ENCODE measurements at places on chromosomes 13 and 19.

DNA sequence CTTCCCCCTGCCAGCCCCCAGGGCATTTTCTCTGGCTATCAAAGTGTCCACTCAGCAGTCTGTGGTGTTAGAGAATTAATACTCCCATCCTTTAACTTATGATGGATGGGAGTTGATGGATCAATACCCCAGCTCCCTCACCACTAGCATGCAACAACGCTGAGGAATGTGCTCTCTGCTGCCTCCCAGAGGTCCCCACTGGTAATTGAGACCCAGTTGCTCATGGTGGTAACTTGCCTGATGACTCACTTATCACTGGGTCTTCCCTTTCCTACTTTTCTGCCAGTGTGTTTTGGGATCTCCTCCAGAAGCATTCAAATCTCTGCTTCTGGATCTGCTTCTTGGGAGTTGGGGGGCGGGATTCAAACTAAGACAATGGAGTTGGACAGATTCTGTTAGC, 20.3 kb upstream of the CACNA1A start:
- no peak for DNase-seq

- DNase-seq, result no peak
These were observed 20.7 kb downstream of the AKAP8 start for GRCh38 chr19:15358918-15359317.

GRCh38 chr13:35144166-35144890, 202.3 kb downstream of the NBEA start:
- DNase-seq, result no peak

- no peak for DNase-seq
These were observed 10.8 kb downstream of the RINL start for GRCh38 chr19:38867171-38867780.

- no peak for DNase-seq
These were observed 6.6 kb upstream of the CEACAM16 start for GRCh38 chr19:44692379-44692721.

DNA sequence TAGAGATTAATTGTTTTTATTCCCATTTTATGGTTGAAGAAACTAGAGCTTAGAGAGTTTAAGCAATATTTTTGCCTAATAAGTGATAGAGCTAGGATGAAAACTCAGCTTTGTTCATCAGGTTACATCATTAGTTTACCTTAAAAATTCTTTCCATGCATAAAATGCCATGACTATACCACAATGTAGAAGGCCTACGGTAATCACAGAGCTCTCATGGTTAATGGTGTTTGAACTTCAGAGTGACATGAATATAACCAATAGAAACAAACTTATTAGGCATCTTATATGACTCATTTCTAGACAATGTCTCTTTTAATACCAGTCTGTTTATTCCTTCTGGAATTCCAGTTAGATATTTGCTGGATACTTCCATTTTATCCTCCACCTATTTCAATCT, 78.5 kb downstream of the FGF9 start:
- no peak for DNase-seq

DNA sequence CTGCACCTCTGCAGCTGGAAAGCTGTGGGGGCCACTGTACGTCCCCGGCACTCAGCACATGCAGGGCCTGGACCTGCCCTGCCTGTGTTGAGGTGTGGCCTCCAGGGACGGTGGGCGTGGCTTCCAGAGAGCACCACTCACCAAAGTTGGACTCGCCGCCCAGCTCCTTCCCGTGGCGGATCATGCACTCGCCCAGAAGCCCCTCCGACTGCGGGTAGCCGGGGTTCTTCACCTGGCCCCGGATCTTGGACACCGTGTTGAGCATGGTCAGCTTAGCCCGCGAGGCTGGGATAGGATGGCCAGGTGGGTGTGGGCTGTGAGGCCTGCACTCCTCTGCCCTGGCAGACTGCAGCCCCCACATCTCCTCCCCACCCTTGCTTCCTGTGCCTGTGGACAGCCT, 22.0 kb downstream of the MPND start:
- DNase-seq, result no peak

DNA sequence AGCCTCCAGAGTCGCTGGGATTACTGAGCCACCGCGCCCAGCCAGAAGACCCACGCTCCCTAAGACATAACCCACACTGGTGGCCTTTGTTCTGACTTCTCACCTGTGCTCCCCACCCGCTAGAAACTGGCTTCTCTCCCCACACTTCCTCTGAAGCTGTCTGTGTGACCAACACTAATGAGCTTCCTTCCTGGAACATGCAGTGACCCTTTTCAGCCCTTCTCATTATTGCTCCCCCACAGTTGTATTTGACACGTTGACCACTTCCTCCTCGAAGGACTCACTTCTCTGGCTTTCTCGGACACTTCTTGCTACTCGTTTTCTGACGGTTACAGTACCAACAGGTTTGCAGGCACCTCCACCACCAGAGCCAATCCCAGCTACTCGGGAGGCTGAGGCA, 10.9 kb downstream of the NCR1 start:
- DNase-seq, result no peak

GRCh38 chr13:106318941-106319411, 216.5 kb downstream of the EFNB2 start:
- no peak for DNase-seq

DNA sequence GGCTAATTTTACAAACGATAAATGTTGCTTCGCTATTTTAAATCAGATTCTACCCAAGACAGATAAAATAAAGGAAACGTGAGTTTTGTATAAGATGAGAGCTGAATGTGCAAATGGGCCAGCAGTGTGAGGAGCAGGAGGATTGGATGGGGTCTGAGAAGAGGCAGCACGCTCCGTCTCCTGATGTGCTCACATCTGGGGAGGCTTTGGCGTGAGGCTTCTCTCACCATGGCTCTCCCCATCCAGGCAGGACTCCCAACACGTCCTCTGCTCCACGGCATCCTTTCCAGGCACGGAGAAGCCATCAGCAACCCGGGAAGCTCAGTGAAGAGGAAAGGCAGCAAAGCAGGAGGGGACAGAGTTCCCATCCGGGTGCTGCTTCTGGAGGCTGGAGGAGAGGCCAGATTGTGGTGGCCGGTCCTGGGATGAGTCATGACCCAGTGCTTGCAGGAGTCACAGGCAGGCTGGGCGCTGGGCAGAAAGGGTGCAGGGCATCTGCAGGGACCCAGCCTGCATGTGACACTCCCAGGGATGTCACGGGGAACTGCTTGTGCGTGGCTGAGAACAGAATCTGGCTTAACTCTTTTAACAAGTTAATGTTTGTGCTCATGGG, 47.5 kb downstream of the ZNF536 start:
- DNase-seq, result no peak

- DNase-seq, result no peak
These were observed 4.6 kb downstream of the PKN1 start for GRCh38 chr19:14437578-14438140.

- DNase-seq, result no peak
These were observed 28.8 kb upstream of the F7 start for GRCh38 chr13:113076681-113077401.

All from GM12864 (cell line).